ENCODE measurements at places on chromosomes 13 and 19.

- DNase-seq: no peak
These were observed 14.6 kb downstream of the ZNF254 start for GRCh38 chr19:24101459-24102115.

GRCh38 chr19:44684892-44685863 lies 13.8 kb upstream of the CEACAM16 start:
- no peak for DNase-seq

DNA sequence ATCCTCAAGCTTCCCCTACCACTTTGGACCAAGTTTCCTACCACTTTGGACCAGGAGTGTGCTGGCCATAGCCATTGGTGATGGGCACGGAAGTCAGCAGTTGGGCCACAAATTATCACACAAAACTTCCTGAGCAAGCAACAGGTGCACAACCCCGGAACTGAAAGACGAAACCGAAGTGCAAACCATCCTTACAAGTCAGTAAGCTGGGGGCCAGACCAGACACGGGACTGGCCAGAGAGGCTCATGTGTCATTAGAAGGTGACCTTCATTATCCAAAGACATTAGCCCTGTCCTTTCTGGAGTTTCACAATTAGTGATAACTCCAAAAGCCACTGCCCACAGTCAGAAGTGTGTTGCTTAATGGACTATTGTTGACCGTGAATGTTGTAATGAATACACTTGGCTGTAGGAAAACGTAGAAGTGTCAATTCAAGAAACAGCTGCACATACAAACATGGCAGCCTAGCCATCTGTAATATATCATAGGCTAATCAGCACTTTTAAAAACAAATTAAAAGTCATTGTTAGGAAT lies 244.1 kb upstream of the IRS2 start:
- no peak for DNase-seq

DNA sequence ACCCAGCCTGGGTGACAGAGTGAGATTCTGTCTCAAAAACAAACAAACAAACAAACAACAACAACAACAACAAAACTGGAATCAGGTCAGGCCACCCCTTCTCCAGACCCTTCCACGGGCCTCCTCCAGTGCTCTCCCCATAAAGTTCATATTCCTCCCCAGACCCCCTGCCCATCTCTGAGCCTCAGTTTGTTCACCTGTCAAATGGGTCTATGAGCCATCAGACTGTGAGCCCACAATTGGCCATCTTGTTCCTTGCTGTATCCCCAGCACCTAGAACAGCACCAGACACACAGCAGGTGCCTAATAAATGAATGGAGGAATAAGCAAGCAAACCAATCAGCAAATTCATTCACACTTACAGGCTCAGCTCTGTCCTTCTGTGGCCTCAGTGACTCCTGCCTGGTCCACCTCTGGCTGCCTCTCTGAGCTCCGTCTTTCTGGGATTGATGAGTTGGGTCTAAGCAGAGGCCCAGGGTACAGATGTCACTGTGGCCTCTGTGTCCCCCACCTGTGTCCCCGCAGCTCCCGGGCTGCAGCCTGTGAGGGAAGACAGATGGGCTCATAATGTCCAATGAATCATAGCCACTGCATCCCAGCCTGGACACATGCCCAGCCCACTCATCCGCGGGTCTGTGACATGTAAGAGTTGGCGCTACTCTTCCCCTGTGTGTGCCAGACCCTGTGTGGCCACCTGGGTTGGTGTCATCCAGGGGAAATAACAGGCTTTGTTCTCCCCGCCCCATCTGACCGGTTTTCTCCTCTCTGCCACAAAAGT lies 19.6 kb upstream of the PTPRS start:
- DNase-seq: no peak

DNA sequence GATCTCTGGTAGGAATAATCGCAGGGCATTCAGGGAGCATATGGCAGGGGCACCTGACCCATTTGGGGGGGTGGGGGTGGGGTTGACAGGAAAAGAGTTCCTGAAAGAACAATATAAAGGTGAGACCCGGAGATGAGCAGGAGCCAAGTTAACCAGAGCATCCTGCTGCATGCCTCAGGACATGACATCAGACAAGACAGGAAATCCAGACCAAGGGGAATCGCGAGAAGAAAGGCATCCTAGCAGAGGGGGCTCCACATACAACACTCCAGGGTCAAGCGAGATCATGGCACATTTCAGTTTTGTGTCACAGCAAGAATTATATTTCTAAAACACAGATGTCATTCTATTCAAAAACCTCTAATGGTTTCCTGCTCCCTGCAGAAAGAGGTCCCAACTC lies 393.1 kb downstream of the COG6 start:
- no peak for DNase-seq

- DNase-seq: peak; percentile 34
These were observed 6.8 kb downstream of the FREM2 start for GRCh38 chr13:38693641-38694040.

- DNase-seq: no peak
These were observed 19.8 kb downstream of the RBM26 start for GRCh38 chr13:79386125-79386826.

GRCh38 chr13:81326913-81327312 lies 986.0 kb upstream of the SPRY2 start:
- DNase-seq: no peak

GRCh38 chr19:16566161-16566560 lies 6.1 kb downstream of the SLC35E1 start:
- DNase-seq: no peak

- no peak for DNase-seq
These were observed 4.1 kb upstream of the SOX1 start for GRCh38 chr13:112062571-112063570.

GRCh38 chr19:12969292-12969988 lies at the start of gene DAND5:
TSS of gene DAND5 (plus strand) at chr19:12969576. CDS start at chr19:12969661, 85 bp downstream.
- peak; percentile 40 for DNase-seq

- DNase-seq: no peak
These were observed 15.0 kb upstream of the CCNA1 start for GRCh38 chr13:36417331-36417730.

DNA sequence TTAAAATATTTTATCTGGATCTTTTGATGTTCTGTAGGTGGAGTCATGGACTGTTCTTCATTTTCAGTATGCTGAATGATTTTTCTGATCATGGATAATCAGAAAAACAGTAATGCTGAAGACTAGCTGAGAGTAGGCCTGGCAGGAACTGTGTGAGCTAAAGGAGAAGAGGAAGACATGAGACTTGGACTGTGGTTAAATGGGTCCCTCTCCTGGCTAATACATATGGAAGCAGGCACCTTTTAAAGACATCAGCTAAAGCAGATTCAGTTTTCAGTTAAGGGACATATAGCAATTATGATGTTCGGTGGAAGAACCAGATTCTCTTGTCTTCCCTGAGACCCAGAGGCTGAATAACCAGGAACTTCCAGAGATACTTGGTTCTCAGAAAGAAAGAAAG lies 169.4 kb downstream of the OLFM4 start:
- DNase-seq: no peak

DNA sequence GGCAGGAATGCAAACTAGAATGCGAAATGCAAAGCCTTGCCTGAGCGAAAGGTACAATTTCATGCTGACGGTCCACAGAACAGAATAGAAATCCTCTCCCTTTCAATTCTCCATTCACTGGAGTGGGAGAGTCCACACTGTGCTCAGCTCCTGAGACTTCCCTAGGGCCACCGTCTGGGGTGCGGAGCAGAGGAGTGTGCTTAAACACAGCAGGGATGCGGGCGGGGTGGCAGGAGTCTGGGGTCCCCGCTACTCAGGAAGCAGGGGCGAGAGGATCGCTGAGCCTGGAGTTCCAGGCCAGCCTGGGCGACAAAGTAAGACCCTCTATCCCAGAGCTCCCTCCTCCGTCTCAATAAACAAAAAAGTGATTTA lies 552 bp upstream of the ZNF816 start:
- DNase-seq: no peak

- no peak for DNase-seq
These were observed 7.5 kb upstream of the FUT5 start for GRCh38 chr19:5877882-5878281.

DNA sequence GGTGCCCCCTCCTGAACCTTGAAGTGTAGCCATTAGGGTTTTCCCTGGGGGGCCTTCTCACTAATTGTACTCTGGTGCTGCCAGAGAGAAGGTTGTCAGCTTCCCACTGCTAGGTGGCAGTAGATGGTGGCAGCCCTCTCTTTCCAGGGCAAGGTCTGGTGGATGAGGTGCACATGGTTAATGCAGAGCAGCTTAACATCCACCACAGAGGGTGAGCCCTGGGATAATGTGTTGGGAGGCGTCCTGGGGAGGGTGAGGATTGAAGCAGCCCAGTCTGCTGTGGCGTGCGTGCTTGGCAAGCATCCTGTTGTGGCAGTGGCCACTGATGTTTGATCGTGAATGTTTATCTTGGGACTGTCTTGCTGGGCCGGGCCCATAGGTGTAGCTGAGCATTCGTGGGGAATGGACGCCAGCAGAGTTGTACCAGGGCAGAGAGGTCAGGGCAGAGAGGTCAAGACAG lies 5.8 kb downstream of the EGLN2 start:
- peak; percentile 59 for DNase-seq

DNA sequence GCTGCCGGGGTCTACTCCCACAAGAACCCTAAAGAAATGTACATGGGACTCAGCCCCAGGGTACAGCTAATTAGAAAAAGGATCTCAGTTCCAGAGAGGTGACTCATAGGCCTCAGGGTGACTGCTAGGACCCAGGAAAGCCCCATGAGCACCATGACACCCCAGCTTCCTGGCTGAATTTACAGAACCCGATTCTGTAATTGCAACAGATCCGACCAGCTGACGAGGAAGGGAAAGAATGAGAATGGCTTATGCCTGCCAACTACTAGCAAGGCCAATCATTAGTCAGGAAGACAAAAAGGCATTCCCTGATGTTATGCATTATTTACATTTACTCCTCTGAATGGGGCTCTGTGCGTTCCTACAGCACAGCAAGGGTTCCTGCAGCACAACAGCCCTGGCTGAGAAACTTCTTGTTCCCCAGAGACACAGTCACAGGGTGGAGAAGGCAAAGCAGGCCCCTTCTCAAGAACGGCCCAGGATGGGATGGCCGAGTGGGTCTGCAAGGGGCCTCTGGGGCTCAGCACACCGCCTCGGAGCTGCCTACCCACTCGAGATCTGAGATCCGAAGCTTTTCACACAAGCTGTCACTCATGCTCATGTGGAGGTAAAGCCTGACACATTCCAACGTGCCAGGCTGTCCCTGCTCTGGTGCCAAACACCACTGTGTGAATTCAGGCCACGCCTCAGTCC lies 27.2 kb downstream of the PBX4 start:
- DNase-seq: no peak

- no peak for DNase-seq
These were observed 3.1 kb upstream of the GTF3A start for GRCh38 chr13:27421101-27421871.

- DNase-seq: no peak
These were observed 4.8 kb downstream of the CEBPA start for GRCh38 chr19:33297401-33298145.

DNA sequence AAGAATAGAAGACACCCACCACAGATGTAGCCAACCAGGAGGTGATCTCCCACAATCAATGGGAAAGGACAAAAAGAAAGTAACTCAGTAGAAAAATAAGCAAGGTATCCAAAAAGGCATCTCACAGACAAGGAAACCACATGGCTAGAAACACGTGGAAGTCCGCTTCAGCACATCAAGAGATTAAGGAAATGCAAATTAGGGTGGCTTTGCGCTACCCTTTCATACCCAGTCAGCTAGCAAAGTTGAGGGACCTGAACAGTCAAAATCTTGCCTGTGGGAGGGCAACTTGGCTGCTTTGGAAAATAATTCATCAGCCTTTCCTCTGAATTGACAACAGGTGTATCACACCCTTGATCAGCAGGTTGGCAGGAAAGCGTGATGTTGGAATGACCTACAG lies 11.6 kb upstream of the UQCR11 start:
- no peak for DNase-seq

DNA sequence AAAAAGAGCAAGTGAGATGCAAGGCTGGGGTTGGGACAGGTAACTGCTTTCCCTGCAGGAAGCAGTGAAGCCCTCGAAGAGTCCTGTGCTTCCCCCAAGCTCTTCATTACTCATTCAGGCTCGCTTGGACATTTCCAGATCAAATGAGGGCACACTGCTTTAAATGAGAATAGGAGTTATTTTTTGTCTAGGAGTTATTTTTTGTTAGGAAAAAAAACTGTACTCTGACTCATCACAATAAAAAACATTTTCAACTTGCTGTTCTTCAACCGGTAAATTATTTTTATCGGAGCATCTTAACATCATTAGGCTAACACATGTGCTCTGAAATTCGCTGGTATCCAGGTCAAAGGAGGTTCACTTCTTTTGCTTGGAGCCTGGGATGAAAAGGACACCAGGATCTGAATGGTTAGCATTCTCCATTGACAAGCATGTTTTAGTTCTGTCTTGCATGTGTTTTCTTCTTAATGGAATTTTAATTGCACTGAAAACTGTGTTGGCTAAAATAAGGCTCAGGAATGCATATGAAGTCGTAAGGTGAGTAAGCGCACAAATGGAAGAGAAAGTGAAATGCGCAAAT lies 80.7 kb upstream of the STK24 start:
- DNase-seq: no peak

GRCh38 chr13:49651570-49652354 lies 23.5 kb downstream of the ARL11 start:
- no peak for DNase-seq

- peak; percentile 90 for DNase-seq
These were observed 533.4 kb upstream of the NBEA start for GRCh38 chr13:34408640-34409039.

GRCh38 chr19:10460714-10461046 lies 40.3 kb downstream of the PDE4A start:
- DNase-seq: no peak

DNA sequence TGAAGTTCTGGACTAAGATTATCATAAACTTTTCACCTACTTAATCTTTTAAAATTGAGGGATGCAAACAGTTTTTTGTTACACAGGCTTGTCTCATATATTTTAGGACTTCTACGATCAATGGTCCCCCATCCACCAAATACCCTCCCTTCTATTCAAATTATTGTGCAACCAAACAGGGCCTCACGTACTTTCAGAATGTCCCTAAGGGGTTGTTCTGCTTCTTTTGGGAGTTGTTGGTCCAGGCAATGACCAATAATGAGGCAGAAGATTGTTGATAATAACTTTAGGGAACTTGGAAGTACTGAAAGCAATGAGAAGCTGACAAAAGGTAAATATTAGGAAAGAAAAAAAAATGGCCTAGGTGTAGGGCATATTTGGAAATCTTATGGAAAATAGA lies 2.9 kb downstream of the DNAJC15 start:
- no peak for DNase-seq

DNA sequence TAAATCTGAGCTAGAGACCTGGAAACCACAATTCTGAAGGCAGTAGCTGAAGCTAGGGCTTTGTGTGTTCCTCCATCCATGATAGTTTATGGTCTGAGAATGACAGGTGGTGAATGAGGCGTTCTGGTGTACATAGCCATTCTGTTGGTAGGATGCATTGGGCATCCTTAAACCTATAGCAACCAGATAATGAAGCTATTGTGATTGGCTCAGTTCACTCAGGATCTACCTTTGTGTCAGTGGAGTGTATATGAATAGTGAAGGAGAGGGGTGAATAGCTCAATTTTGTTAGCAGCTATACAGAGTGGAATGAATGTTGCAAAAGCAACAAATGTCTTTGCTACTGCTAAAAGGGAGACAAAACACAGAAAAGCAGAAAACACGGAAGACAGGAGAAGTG lies 80.0 kb upstream of the PCDH20 start:
- no peak for DNase-seq

GRCh38 chr13:113078902-113079780 lies 26.4 kb upstream of the F7 start:
- no peak for DNase-seq

All from G401 (cell line).